Naive thymus-derived CD4-positive, alpha-beta T cell (primary cell): ENCODE measurements at places on chromosomes 6 and 20. TPM values are rescaled to one million over a fixed set of nuclear protein-coding genes. Genes with fewer than 3 reads are reported as not detected.

Gene SSTR4
- not detected for total RNA-seq

Gene SCRT2
- total RNA-seq = not detected in 2 replicates

- DNase-seq = no peak
These were observed 177.9 kb downstream of the MBOAT1 start for GRCh38 chr6:20034408-20034769.

DNA sequence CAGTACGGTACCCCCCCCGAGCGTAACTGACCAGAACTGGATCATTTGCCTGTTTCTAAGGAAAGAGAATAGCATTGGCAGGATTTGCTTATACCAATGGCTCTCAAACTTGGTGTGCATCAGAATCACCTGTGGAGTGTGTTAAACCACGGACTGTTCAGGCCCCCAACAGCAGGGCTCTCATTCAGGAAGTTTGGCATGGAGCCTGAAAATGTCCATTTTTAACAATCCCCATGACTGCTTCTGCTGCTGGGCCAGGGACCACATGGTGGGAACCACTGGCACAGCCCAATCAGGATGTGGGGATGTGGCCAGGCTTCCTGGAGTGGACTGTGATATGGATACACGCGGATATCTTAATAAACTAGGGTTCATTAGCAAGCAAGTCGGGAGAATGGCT is 53.9 kb downstream of the GTF2H5 start:
- no peak for DNase-seq

DNA sequence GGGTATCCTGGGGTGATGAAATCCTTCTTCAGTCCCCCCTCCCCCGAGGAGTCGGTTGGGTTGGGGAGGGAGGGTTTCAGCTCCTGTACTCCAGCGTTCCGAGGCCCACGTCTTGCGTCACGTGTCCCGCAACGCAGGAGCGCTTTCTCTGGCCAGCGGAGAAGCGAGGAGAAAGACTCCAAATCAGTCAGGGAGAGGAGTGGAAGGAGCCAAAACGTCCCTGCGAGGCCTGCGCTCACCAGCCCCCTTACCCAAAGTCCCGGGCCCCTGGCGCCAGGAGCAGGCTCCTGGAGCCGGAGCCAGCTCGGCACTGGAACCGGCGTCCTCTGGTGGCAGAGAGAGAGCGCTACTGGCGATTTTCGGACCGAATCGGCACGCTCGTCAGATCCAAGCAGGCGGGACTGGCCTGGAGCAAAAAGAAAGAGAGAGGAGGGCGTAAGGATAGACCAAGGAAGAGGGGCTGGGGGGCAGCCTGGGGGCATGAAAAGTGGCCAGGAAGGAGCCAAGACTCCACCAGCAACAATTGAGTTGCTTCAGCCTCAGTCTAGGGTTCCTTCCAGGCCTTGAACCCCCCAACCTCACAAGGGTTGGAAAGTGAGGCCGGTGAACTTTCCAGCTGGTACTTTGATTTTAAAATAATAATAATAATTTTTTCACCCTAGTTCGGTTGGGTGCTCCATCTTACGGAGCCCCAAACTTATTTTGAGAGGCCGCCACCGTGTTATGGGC is at the start of gene GNAS:
Gene GNAS (plus strand): TSS at position 174 of the 729 bp plus-strand sequence.
- peak; percentile 38 for DNase-seq
